ENCODE measurements at places on chromosomes 2 and 18.

- DNase-seq, result no peak
These were observed 241.4 kb upstream of the MEX3C start for GRCh38 chr18:51438797-51439350.

DNA sequence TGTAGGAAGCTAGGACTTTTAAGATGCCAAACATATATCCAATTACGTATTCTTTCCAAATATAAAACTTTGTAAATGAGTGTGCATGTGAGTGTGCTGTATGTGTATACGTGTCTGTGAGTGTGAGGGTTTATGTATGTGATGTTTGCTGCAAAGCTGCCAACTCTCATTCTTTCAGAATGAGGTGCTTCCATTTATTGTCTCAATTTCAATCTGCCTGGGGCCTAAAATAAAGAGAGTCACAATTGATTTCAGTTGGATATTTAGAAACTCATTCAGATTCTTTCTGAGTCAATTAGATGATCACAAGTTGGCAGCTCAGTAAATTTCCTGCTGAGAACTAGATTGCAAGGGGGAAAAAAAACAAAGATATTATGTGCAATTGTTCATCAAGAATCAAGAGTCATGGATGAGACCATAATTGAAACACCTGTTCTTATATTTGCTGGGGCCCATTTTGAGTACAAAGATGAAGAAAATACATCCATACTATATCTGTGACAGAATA is 621.2 kb upstream of the ACVR2A start:
- DNase-seq, result no peak

DNA sequence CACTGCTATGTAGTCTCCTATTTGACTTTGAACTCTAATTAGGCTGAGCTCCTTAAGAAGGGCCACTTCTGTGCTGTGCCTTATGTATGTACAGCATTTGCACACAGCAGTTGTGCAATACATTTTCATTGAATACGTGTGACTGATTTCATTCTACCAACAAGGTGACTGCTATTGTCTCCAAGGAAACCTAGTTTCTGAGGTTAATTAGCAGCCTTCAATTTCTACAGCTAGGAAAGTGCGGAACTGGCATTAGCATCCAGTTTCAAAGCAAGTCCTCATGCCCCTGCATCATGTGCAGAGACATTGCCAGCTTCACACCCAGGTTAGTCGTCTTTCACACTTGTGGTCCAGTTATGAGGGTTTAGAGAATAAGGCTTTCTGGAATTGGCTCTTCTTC is 58.6 kb downstream of the NCK2 start:
- DNase-seq, result no peak

- DNase-seq, result no peak
These were observed 29.3 kb downstream of the UPP2 start for GRCh38 chr2:158130832-158131473.

- no peak for DNase-seq
These were observed 231.4 kb upstream of the RGPD4 start for GRCh38 chr2:107595285-107595684.

DNA sequence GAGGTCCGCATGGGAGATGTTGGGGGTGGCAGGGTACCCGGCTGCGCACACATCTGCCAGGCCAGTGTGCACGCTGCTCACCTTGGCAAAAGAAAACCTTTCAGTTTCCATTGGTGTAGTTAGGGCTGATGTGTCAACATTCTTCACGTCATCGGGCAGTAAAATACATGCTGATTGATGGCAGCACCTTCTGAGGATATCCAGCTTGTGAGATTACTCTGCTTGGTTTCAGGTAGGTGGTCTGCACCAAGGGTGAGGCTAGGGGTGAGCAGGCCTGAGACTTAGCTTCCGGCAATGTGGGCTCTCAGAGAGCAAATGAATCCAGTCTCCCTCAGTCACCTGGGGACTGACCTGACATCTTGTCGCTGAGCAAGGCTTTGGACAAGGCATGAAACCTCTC is 19.3 kb upstream of the ACKR3 start:
- no peak for DNase-seq

GRCh38 chr2:70779491-70779890 is 11.0 kb downstream of the FIGLA start:
- no peak for DNase-seq

- no peak for DNase-seq
These were observed 48.4 kb upstream of the TMEM17 start for GRCh38 chr2:62554440-62554839.

- DNase-seq, result no peak
These were observed 87.6 kb upstream of the TEX51 start for GRCh38 chr2:126811101-126811500.

DNA sequence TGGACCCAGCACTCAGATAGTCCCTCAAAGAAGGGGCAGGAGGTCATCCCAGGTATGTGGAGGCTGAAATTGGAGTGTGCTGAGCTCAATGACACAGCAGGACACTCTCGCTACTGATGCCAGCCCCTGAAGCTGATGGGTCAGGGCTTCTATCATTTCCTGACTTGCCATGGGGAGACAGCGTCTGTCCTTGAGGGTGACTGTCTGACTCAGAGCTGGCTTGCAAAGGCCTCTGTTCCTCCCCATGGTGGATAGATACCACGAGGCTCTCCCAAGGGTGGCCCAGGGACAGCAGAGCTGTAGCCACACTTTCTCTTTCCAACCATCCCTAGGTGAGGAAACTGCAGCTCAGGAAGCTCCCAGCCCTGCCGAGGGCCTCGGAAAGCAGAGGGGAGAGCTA is 10.8 kb downstream of the ALPG start:
- no peak for DNase-seq

- DNase-seq, result no peak
These were observed 20.4 kb downstream of the RPIA start for GRCh38 chr2:88711897-88712296.

DNA sequence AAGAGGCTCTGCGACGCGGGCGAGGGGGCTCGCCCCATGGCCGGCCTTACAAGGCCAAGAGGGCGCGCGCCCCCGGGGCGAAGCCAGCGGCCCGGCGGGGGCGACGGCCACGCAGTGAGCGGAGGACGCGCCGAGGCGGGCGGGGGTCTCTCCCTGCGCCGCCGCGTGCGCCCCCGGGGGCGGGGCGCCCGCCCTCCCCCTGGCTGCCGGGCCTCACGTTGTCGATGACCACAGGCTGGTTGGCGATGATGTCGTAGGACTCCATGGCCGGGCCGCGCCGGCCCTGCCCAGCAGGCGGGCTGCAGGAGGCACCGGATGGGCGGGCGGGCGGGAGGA is 250 bp downstream of the ACTR1B start:
- DNase-seq, result no peak

- DNase-seq, result peak; percentile 21
These were observed 14.5 kb downstream of the CKAP2L start for GRCh38 chr2:112749755-112750559.

DNA sequence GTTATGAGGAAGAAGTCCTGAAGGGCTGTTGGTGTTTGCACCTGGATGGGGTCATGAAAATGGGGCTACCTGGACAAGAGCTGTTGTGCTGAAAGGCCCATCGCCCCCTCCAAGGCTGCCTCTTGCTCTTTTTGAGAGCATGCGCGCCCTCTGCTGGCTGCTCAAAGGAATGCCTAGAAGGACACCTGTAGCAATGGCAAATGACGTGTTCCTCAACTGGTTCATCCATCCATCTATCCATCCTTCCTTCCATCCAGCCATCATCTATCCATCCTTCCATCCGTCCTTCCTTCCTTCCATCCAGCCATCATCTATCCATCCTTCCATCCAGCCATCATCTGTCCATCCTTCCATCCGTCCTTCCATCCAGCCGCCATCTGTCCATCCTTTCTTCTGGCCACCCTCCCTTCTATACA is 17.2 kb upstream of the RPL31 start:
- no peak for DNase-seq

DNA sequence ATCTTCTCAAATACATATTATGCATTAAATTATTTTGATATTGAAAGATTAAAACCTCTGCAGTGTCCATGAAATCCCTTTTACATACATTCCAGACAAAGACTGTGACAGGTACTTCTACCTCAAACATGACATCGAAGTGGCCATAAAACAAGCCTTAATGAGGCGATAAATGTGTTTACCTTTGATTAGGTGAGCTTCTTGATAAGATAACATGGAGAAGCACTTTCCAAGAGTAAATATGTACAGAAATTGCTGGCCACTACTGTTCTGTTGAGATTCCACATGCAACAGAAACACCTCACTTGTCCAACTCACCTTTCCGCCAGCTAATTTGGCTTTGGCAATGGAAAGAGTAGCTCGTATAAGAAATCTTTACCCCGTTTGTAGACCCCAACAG is 55.2 kb downstream of the ZEB2 start:
- no peak for DNase-seq

DNA sequence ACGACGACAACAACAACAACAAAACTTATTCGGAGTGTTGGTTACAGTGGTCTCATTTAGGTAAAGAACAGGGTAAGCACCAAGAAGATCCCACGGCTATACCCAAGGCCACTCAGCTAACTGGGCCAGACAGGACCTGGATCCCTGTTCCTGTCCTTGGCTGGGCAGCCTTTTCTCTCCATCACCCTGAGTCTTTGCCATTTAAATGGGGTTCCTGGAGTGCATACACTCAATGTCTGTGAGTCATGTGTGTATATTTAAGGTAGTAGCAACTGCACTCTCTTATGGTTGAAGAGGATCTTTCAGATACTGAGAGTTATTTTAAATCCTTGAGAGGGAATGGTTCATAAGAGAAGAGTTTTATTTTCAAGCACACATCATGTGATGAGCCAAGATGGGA is 35.3 kb downstream of the ADCYAP1 start:
- no peak for DNase-seq

DNA sequence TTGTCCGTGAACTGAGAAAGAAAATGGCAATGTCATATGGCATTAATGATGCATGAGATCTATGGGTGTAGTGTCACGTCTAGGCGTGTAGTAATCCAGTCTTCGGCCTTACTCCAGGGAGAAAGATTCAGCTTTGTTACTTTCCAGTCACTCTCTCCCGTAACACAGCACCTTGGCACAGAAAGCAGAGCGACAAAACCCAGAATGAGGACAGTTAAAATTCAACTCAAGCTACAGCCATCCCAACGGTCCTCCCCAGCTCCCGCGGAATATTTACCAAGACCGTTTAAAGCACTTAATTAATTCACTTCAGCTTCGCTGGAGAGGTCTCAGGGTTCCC is 797 bp upstream of the CRIM1 start:
- DNase-seq, result no peak

GRCh38 chr2:19488009-19488691 is 129.7 kb upstream of the OSR1 start:
- DNase-seq, result peak; percentile 2

DNA sequence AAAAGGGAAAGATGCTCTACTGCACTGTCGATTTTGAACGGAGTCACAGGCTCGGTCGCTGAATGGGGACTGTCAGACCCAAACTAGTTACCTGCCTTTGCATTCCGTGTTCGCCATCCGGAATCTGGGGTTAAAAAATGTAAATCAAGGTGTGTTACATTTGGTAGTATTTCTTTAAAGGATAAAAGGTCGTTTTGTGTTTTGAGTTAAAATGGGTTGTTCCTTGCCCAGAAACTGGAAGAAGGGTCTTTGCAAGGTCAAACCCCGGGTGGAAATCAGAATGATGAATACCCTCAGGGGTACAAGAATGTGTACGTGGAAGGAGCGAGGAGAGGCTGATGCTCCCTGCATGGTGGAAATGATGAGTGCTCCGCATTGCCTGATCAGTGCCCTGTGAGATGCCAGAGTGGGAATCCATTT is 1.0 kb downstream of the VSNL1 start:
- no peak for DNase-seq

GRCh38 chr18:40852406-40852805 is 1102.6 kb upstream of the PIK3C3 start:
- no peak for DNase-seq

DNA sequence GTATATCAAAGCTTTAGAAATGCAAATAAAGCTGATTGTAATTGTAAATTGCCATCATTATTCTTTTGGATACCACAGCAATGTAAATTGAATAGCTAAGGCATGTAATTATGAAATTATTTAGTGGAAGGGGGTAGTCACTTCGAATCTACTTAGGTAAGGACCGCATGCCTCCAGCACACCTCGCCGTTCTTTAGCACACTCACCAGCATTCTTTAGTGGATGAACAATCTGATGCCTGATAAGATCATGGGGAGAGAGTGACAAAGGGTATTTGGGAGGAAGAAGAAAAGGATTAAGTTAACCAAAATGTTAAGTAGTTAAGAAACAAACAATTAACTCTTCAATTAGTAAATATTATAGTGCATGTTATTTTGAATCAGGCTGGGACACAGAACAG is 46.4 kb upstream of the DSC1 start:
- DNase-seq, result no peak

DNA sequence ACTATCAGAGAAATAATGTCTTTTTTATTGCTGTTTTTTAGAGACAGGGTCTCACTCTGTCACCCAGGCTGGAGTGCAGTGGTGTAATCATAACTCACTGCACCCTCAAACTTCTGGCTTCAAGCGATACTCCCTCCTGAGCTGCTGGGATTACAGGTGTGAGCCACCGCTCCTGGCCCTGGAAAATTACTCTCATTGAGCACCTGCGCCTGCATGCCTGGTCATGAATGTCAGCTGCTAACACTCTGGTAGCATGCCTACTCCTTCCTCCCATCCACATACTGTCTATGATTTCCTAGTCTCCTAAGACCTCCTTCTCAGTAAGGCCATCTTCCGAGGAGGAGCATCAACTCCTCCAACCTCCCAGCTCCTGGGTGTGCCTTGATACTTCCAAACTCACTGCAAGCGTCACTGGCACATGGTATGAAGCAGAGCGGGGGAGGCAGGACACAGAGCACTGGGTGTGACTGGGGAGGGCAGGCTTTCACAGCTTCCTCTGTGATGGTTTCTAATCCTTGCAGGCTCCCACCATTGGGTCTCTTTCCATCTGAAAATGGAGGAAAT is 1.6 kb upstream of the MAP2 start:
- DNase-seq, result no peak

DNA sequence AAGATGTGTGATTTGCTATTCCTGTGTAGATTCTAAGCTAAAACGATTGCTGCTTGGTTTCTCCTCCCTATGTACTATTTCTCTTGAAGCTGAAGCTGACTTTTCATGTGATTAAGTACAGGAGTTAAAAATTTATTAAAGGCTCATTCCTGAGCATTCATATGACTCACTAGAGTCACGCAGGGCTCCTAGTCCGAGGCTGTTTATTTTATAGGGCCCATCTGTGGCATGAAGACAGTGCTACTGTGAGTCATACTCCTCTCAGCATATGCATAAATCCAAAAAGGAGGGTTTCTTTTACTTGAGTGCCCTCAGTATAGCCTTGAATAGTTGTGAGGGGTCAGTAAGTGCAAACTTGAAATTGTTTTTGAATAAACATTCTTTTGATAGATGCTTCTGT is 378.8 kb downstream of the PTPRM start:
- peak; percentile 82 for DNase-seq

DNA sequence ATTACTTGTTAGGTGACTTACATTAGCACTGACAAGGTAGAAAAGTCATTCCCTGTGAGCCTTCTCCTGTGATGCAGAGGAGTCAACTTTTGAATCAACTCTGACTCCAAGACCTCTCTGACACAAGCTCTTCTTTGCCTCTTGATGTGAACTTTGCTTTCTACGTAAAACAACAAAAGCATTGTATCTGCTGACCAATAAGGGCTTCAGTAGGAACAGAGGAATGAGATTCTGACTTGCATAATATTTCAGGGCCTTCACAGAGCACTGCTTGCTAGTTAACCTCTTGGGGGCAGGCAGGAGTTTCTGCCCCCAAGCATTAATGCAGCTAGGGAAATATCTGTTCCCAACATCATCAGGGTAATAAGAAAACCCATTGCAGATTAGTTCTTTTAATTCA is 791.5 kb downstream of the BCL11A start:
- DNase-seq, result no peak

GRCh38 chr2:42775810-42776209 is 11.9 kb upstream of the OXER1 start:
- no peak for DNase-seq
